ENCODE measurements at places on chromosomes 11 and 22.

- no peak for DNase-seq
Observed at GRCh38 chr22:36456464-36456845, 25.0 kb downstream of the TXN2 start.

- DNase-seq = no peak
Observed at GRCh38 chr11:32069361-32070058, 21.4 kb upstream of the RCN1 start.

DNA sequence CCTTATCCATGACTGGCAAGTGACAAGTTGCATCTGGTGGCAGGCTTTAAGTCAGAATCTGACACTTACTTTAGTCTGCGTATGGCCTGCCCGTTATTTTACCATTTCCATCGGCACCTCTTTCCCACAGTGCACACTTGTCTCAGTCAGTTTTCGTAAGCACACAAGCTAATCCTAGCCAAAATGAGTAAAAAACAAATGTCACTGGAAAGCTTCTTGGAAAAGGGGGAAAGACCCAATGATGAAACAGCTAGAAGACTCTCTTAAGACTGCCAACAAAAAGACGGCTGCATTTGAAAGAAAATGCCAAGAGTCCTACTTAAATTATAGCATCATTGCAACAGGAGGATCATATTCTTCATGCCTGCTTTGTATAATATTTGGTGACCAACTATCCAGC, 457.9 kb upstream of the ISX start:
- no peak for DNase-seq

DNA sequence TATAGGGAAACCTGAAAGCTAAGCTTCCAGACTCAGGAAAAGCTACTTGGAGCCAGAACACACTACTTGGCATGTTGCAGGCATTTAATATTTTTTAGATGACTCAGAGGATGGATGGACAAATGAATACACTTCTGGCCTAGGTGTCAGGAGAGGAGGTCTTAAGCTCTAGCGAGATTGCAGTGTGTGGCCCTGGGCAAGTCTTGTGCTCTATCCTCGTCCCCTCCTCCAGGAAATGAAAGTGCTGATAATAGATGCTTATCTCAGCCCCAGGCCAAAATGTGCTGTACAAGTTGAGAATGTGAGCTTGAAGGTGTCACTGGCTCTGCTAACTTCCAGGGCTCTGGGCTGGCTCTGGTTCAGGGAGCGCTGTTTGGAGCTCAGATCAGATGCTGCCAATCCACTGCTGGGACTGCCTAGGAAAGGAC, 136.3 kb downstream of the PKNOX2 start:
- DNase-seq = no peak

DNA sequence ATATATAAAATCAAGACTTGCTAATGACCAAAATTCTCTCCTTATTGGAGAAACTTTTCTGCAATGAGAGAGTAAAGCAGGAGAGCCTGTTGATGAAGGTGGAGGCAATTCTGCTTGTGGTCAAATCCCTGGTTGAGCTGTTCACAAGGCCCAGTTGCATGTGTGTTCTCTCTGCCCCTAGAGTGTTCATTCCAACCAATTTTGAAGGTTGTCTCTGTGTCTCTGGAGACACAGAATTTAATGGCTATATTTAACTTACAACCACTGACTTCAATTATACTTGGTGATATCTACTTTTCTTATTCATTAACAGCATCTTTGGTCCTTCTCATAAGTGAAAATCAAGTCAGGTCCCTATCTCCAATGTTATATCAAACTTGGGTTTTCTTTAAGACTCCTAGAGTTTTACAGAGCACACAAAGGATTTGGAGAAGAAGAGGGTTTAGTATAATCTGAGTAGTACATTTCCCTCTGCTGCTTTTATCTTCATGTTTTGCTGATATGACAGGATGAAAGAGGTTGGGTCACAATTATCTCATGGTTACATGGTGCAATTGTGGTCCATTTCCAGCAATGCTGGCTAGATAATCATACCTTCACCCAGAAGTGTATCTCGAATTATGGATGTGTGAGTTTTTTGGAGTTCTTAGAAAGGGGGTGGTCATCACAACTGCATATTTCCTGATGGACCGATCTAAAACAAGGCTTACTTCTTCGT, 4.0 kb downstream of the OOSP4A start:
- DNase-seq = no peak
